ENCODE measurements at places on chromosomes 11 and 22. TPM values are rescaled to one million over a fixed set of nuclear protein-coding genes. Genes with fewer than 3 reads are reported as not detected.

DNA sequence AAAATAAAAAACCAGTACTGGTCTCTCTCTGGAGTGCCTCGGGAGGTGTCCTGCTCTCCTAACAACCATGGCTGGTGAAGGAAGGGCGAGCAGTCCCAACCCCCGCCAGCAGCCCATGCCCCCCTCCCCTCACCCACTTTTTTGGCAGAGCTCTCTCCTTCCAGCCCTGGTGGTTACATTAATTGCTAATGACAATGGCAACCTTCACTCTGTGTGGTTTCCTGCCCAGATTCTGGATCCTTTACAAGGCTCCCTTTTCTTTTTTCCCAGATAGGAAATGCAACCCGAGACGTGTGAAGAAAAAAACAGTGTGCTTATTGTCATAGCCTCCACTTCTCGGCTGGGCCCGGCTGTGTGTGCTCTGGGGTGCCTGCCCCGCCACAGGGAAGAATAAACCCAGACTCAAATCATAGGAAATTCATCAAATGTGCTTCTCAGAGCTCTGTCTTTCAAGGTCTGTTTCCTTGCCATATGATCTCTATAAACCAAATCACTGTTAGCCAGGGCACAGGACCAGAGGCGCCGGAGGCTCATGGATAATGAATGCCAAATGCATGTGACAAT, 513.0 kb downstream of the SOX6 start:
- DNase-seq, result no peak

DNA sequence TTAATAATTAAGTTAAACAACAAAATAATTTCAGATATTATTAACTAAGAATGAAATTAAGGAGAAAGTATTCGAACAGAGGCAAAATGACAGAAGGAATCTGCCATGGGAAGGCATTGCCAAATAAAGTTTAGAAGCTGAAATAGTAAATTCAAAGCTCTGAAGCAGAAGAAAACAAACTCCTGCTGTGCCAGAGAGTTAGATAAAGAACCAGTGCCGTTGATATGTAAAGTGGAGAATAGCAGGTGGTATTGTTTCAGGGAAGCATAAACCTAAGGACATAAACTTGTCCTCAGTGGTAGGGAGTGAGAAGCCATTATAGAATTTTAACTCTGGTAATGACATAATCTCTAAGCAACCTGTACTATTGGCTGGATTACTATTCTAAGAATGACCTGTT, 2.7 kb upstream of the HBG2 start:
- DNase-seq, result no peak

GRCh38 chr22:43129426-43130425, 13.5 kb downstream of the MCAT start:
- no peak for DNase-seq

The CHRNA10 gene
- 2.9 TPM for total RNA-seq

The OR2D2 gene
- 0.41 TPM for total RNA-seq

The ALKBH3 gene
- 29.2 TPM for total RNA-seq

The TPBGL gene
- 0.11 TPM for total RNA-seq

The USH1C gene
- total RNA-seq, result 0.54 TPM
